ENCODE measurements at places on chromosomes 3 and 15.

GRCh38 chr3:5846261-5846660 lies 658.8 kb downstream of the EDEM1 start:
- DNase-seq, result no peak

GRCh38 chr3:124281453-124282316 lies 289.8 kb upstream of the ROPN1 start:
- no peak for DNase-seq

GRCh38 chr3:114418107-114418506 lies 124.3 kb downstream of the TIGIT start:
- no peak for DNase-seq

DNA sequence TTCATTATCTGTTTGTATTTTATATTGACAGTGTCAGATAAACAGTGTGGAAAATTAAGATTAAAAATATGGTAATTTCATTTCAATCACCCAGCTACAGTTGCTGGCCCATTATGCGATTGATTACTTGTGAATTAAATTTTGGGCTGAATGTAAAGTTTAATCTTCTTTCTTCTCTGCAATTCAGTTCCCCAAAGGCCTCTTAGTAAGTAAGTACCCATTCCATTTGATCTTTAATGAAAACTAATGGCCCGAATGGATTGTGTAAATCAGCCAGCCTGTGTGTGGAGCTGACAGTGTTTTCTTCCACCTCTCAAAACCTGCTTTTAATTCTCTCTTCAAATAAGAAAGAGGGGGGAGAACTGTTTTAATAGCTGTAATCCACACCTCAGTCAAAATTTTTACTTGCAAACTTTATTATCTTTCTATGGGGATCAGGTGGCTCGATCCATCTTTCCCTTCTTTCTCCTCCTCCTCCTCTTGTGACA lies 307.1 kb downstream of the IL20RB start:
- DNase-seq, result no peak
